ENCODE measurements at places on chromosomes 4 and X. TPM values are rescaled to one million over a fixed set of nuclear protein-coding genes. Genes with fewer than 3 reads are reported as not detected.
A peak's percentile ranks its signal among the peaks of the same experiment; 100 is the strongest.

DNA sequence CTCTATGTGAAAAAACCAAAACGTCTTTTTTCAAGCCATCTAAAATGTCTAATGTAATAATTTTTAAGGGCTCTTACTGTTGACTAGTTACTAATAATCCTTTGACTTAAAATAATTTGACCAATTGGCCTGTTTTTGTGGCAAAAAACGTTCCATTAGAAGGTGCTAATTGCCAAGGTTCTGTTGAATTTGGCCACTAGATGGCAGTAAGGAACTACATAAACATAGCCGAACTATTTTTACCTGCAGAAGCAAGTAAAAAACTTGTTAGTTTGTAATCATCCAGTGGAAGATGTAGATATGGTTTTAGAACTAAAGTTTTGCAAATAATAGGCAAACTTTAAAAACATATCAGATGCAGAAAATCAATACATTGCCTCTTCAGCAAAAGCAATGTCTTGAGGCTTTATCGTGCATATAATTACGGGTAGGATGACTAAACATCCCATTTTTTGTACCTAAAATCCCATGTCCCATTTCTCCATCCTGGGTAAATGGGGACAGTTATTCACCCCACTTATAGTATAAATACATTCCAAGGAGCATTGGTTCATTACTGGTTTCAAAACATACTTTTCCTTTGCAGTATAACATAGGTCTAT, 57.6 kb downstream of the PROM1 start:
- H3K27ac ChIP-seq = no peak overlapping the region
- no peaks in the 10 kb centered on the region for H3K4me1 ChIP-seq
- H3K36me3 ChIP-seq = no peaks in the 10 kb centered on the region
- peak; percentile 56 for DNase-seq

GRCh38 chr4:16168144-16168543, 58.1 kb downstream of the TAPT1 start:
- H3K27ac ChIP-seq = no peak overlapping the region
- H3K27me3 ChIP-seq = no peaks in the 10 kb centered on the region
- H3K4me3 ChIP-seq = no peak overlapping the region
- peaks cover 6% of the 10 kb centered on the region for H3K36me3 ChIP-seq
- DNase-seq = no peak

DNA sequence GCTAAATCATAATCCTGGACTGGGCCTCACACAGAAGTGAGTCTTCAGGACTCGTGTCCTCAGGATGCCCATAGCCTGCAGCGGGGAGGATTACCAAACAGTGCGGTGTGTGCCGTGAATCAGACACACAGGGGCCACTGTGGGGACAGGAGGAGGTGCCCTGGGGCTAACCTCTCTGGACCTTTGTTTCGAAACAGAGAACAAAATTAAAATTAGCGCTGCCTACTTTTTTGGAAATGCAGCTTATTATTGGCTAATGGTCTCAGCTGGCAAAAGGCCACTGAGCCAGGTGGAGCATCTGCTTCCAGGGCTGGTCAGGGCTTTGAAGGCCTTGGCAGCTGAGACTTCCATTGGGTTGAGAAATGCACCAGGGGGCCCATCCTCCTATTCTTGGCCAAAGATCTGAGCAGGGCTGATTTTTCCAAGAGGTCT, 236.2 kb downstream of the EVC2 start:
- no peaks in the 10 kb centered on the region for H3K4me1 ChIP-seq
- no peak for DNase-seq
- H3K27me3 ChIP-seq = no peaks in the 10 kb centered on the region

DNA sequence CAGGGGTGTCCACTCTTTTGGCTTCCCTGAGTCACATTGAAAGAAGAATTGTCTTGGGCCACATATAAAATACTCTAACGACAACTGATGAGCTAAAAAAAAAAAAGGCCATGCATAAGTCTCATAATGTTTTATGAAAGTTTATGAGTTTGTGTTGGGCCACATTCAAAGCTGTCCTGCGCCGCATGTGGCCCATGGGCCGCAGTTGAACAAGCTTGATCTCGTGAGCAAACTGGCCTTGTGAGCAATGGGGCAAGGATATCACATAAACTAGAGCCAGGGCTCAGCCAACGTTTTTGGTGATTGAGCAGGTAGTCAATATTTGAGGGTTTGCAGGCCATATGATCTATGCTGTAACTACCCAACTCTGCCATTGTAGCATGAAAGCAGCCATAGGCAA, 44.6 kb upstream of the PHKA2 start:
- no peaks in the 10 kb centered on the region for H3K4me1 ChIP-seq
- no peaks in the 10 kb centered on the region for H3K27me3 ChIP-seq
- no peaks in the 10 kb centered on the region for H3K36me3 ChIP-seq
- no peak overlapping the region for H3K27ac ChIP-seq
- DNase-seq = no peak
- H3K4me3 ChIP-seq = no peak overlapping the region

DNA sequence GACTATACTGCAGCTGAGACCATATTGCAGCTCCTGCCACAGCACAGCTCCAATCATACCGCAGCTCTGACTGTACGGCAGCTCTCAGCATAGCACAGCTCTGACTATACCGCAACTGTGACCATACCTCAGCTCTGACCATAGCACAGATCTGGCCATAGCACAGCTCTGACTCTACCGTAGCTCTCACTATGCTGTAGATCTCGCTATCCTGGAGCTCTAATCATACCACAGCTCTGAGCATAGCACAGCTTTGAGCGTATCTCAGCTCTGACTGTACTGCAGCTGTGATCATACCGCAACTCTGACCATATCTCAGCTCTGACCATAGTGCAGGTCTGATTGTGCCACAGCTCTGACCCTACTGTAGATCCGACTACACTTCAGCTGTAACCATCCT, 139.2 kb downstream of the ASMT start:
- H3K27ac ChIP-seq = no peak overlapping the region
- no peak for DNase-seq

GRCh38 chr4:148060264-148061140, 328.6 kb downstream of the ARHGAP10 start:
- DNase-seq = no peak
- H3K27me3 ChIP-seq = no peaks in the 10 kb centered on the region
- peak overlapping the region; percentile 49 for H3K4me3 ChIP-seq
- no peaks in the 10 kb centered on the region for H3K36me3 ChIP-seq
- H3K27ac ChIP-seq = peak overlapping the region; percentile 79
- peaks cover 26% of the 10 kb centered on the region for H3K4me1 ChIP-seq

- H3K4me3 ChIP-seq = no peak overlapping the region
- H3K36me3 ChIP-seq = no peaks in the 10 kb centered on the region
- no peaks in the 10 kb centered on the region for H3K4me1 ChIP-seq
- H3K27ac ChIP-seq = no peak overlapping the region
- DNase-seq = no peak
These were observed 223.5 kb downstream of the CLCN4 start for GRCh38 chrX:10380300-10380699.

GRCh38 chr4:53128231-53128630, 237.6 kb downstream of the SCFD2 start:
- H3K4me3 ChIP-seq = no peak overlapping the region
- H3K27me3 ChIP-seq = no peaks in the 10 kb centered on the region
- H3K4me1 ChIP-seq = no peaks in the 10 kb centered on the region
- H3K27ac ChIP-seq = no peak overlapping the region
- no peak for DNase-seq

GRCh38 chr4:3010577-3010976, 47.2 kb downstream of the GRK4 start:
- no peak overlapping the region for H3K4me3 ChIP-seq
- no peaks in the 10 kb centered on the region for H3K36me3 ChIP-seq
- H3K4me1 ChIP-seq = no peaks in the 10 kb centered on the region
- H3K27ac ChIP-seq = no peak overlapping the region

GRCh38 chr4:75011131-75011795, 78.3 kb downstream of the PARM1 start:
- no peak overlapping the region for H3K27ac ChIP-seq
- H3K27me3 ChIP-seq = no peaks in the 10 kb centered on the region

DNA sequence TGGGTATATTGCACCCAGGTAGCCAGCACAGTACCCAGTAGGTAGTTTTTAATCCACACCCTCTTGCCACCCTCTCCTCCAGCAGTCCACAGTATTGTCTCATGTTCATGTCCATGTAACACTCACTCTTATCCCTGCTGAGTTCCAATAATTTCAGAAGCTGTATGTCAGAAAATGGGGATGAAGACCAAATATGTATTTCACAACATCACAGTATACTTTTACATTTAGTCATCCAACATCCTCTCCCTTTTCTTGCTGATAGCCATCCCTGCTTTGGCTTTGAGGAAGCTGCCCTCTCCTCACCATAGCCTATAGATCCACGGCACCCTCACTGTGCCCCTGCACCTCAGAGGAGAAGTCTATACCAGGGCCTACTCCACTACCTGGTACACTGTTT, 126.0 kb upstream of the LDB2 start:
- H3K4me1 ChIP-seq = no peaks in the 10 kb centered on the region
- H3K27ac ChIP-seq = no peak overlapping the region
- H3K4me3 ChIP-seq = no peak overlapping the region
- H3K36me3 ChIP-seq = no peaks in the 10 kb centered on the region
- DNase-seq = no peak

GRCh38 chrX:154529206-154529612, 13.2 kb upstream of the FAM3A start:
- H3K4me3 ChIP-seq = no peak overlapping the region
- no peak for DNase-seq
- H3K36me3 ChIP-seq = peaks cover 23% of the 10 kb centered on the region
- no peaks in the 10 kb centered on the region for H3K27me3 ChIP-seq
- H3K4me1 ChIP-seq = peaks cover 23% of the 10 kb centered on the region

DNA sequence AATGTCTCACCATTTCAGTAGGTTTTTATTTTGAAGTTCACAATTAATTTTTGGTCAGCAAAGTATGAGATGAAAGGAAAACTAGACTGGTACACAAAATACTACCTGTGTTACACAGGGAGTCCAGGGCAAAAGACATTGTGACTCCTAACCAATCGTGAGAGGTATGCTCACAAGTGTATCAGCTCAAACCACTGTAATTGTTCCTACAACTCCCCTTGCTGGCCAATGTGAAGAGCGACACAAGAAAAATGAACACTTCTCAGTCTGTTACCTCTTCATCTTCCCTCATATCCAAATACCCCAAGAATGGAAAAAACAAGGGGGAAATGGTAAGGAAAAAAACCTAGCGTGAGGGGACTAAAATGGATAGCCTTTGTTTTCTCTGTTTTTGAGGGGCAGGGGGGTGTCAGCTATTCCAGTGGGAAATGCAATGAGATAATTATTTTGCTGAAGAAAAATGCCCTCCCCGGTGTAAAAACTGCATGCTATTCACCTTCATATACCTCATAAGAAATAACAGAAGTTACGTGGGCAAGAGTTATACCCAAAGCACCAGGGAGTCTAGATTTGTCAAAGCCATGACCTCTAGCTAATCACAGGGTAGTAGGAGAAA, 30.6 kb upstream of the NSUN7 start:
- H3K27me3 ChIP-seq = no peaks in the 10 kb centered on the region
- no peak for DNase-seq
- no peak overlapping the region for H3K27ac ChIP-seq
- no peaks in the 10 kb centered on the region for H3K4me1 ChIP-seq

DNA sequence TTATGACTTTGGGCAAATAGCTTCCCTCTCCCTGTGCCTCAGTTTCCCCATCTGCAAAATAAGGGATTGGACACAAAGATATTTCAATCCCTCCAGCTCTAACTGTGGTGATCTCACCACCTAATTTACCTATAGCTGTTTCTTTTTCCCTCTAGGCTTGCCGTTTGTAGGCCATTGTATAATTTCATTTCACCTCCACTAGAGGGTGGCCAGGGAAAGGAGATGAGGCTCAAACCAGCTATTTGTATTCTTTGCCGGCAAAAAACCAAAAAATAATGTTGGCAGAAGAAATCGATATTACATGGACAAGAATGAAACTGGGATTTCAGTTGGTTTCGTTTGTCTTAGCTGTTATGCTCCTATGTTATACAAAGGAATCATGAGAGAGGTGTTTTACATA, 36.1 kb upstream of the DOCK11 start:
- H3K27me3 ChIP-seq = no peaks in the 10 kb centered on the region
- H3K36me3 ChIP-seq = no peaks in the 10 kb centered on the region
- H3K4me1 ChIP-seq = no peaks in the 10 kb centered on the region
- H3K4me3 ChIP-seq = no peak overlapping the region

DNA sequence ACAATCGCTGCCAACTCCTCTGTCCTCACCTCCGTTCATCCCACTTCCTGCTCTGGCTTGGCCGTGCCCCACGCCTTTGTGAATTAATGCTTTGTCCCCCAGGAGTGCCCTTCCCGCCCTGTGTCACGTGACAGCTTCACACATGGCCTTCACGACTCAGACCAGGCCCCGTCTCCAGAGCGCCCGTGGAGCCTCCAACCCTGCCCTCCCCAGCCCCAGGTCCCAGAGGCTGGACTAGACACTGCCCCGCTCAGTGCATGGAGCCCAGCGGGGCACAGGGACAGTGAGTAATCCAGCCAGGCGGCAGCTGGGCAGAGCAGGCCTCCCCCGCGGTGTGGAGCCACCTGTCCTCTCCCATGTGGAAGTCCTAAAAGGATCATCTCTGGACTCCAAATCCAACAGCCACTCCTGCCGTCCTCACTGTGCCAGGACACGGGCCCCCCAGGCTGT, 7.4 kb downstream of the ADRA2C start:
- no peak overlapping the region for H3K4me3 ChIP-seq
- no peak overlapping the region for H3K27ac ChIP-seq
- H3K27me3 ChIP-seq = no peaks in the 10 kb centered on the region
- no peaks in the 10 kb centered on the region for H3K36me3 ChIP-seq
- DNase-seq = no peak

SOX3 gene
- not detected for total RNA-seq

GPRASP2 gene
- total RNA-seq = 1.4 TPM

CFP gene
- total RNA-seq = 43.9 TPM

PRAF2 gene
- 24.8 TPM for total RNA-seq

UGT2B15 gene
- not detected for total RNA-seq

PNMA6A gene
- total RNA-seq = 0.56 TPM

CACNA1F gene
- total RNA-seq = 2.1 TPM

TEX11 gene
- total RNA-seq = not detected

ADH1C gene
- total RNA-seq = not detected

TADA2B gene
- total RNA-seq = 26.8 TPM

PGK1 gene
- 1,245 TPM for total RNA-seq

ATP1B4 gene
- not detected for total RNA-seq

JCHAIN gene
- total RNA-seq = 71.5 TPM

All from naive thymus-derived CD4-positive, alpha-beta T cell (primary cell).